ENCODE measurements at places on chromosomes 11 and 22.

GRCh38 chr22:35537232-35537631 lies 3.4 kb upstream of the RASD2 start:
- DNase-seq, result no peak

DNA sequence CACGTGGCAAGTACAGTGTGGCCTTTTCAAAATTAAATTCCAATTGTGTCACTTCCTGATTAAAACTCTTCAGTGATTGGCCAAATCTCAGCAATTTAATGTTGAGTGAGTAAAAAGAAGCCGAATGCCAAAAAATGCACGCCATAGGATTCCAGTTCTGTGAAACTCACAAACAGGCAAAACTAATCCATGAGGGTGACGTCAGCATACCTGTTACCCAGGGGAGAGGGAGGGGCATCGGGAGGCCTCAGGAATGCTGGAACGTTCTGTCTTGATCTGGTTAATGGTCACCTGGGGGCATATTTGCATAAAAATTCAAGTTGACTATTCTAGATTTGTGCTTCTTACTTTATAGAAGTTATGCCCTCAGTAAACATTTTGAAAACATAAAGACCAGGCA lies 39.9 kb upstream of the RAB1B start:
- no peak for DNase-seq

GRCh38 chr22:38718414-38718813 lies 12.7 kb downstream of the GTPBP1 start:
- peak; percentile 74 for DNase-seq

- no peak for DNase-seq
These were observed 7.4 kb upstream of the PIM3 start for GRCh38 chr22:49953027-49953679.

GRCh38 chr11:120112174-120112796 lies 25.6 kb downstream of the TRIM29 start:
- DNase-seq, result no peak

GRCh38 chr11:82004537-82005213 lies 729.0 kb downstream of the FAM181B start:
- DNase-seq, result no peak

GRCh38 chr22:37804881-37805809 lies 2.6 kb upstream of the GCAT start:
- DNase-seq, result peak; percentile 74

DNA sequence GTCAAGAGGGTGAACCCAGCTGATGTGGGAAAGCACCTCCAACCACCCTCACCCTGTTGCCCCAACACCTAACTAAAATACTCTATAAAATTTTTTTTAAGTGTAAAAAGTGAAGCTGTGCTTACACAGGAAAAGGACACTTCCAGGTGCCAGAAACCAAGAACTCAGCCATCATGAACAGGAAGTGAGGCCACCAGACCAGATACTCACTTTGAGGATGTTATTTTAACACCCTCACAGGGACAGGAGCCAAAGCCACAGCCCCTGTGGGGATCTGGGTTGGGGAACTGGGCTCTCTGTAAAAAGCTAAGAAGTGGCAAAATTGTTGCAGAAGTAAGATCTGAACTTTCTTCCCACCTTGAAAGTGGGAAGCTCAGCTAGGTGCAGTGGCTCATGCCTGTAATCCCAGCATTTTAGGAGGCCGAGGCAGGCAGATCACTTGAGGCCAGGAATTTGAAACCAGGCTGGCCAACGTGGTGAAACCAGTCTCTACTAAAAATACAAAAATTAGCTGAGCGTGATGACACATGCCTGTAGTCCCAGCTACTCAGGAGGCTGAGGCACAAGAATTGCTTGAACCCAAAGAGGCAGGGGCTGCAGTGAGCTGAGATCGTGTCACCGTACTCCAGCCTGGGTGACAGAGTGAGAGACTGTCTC lies 3.8 kb downstream of the RSPH14 start:
- no peak for DNase-seq

DNA sequence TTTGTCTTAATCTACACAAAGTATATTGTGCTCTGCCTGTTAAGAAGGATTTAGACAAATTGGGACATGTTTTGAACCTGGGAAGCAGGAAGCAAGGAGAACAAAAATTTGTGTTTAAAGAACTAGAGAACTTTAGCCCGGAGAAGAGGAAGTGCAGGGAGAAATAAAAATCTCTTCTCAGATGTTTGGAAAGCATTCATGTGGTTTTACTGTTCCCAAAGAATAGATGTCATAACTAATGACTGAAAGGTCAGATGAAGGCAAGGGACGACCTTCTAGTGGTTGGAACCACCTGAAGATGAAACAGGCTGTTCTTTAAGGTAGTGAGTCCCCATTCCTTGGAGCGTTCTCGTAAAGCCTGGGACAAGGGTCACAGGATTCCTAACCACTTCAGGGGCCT lies 38.3 kb downstream of the IRAG1 start:
- DNase-seq, result no peak

GRCh38 chr22:29951791-29952413 lies 68.9 kb downstream of the MTMR3 start:
- no peak for DNase-seq

DNA sequence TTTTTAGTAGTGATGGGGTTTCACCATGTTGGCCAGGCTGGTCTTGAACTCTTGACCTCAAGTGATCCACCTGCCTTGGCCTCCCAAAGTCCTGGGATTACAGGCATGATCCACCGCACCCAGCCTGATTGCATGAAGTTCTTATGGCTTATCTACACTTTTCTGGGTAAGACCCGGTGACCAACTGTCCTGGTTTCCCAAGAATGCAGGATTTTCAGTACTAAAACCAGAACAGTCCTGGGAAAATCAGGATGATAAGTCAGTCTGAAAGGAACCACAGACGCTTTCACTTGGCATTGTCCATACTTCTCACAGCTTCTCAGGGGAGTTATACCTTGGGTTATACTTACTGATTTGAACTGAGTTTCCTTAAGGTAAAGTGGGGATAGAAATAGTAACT lies 1.4 kb upstream of the BPIFC start:
- DNase-seq, result no peak

DNA sequence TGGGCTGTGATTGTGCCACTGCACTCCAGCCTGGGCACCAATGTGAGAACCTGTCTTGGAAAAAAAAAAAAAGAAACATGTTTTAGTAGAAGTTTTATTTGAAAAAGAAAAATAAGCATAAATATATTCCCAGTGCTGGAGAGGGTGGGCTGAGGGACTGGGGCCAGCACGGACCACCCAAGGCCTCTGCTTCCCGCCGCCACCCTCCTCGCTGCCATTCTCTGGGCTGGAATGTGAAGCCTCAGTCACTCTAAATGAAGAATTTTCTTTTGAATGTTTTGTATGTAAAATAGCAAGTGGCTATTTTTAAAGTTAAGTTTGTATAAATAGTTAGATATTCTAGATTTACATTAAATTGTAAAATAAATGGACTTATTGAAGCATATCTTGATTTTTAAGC lies 5.1 kb upstream of the TRMU start:
- no peak for DNase-seq

GRCh38 chr11:77125191-77125590 lies 2.9 kb upstream of the MYO7A start:
- no peak for DNase-seq

DNA sequence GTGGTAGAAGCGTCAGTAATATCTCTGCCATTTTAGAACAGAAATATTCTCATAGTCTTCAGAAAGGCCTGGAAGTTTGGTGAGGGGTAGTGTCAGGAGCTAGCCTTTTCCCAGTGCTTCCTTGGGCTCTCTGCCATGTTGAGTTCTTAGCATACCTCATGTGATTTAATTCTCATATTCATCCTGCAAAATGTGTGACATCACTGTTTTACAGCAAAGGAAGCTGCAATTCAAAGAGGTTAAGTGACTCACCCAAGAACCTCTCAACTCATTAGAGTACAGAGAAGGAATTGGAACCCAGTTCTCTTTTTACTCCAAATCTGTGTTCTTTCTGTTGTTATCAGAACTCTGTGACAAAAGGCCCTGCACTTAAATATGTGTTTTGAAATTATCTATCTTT lies 72.1 kb downstream of the RNF169 start:
- peak; percentile 78 for DNase-seq

- no peak for DNase-seq
These were observed 17.2 kb downstream of the SCGB1A1 start for GRCh38 chr11:62435846-62436660.

DNA sequence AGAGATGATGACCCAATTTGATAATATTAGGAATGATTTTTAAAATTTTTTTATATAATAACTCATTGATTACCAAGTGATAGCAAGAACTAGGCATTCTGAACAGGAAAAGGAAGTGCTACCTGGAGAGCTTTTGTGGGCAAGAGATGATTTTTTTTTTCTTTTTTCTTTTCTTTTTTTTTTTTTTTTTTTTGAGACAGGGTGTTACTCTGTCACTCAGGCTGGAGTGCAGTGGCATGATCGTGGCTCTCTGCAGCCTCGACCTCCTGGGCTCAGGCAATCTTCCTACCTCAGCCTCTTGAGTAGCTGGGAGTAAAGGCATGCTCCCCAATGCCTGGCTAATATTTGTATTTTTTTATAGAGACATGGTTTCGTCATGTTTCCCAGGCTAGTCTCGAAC lies 40.4 kb downstream of the TNRC6B start:
- DNase-seq, result no peak

DNA sequence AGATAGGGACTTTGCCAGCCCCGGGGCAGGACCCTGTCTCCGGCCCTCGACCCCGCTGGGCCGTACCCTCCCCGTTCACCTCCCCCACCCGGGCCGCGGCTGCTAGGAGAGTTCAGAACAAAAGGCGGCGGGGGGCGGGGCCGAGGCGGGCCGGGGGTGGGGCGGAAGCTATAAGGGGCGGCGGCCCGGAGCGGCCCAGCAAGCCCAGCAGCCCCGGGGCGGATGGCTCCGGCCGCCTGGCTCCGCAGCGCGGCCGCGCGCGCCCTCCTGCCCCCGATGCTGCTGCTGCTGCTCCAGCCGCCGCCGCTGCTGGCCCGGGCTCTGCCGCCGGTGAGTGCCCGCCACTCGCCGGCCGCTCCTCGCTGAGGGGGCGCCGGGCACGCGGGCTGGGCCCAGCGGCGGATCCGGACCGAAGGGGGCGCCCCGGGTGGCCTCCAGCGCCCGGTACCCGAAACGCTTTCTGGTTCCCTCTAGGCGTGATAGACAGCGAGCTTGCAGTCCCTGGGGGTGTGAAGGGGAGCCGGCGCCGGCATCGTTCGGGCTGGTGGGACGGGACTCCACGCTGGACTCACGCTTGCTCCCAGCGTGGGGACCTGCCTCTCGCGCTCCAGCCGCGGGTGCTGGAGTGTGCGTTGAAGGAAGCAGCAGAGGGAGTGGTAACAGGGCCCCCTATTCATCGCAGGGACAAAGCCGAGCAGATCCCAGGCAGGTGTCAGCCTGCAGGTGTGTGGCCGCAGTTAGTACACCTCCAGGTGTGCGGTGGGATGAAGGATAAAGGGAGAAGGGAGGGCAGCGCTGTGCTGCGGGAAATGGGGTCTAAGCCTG lies at the start of gene MMP11:
MMP11 (plus strand) TSS at position 201 of the 825 bp plus-strand sequence; CDS start at position 223, 22 bp downstream.
- no peak for DNase-seq

- DNase-seq, result no peak
These were observed 60.4 kb upstream of the PAX6 start for GRCh38 chr11:31871310-31872075.

DNA sequence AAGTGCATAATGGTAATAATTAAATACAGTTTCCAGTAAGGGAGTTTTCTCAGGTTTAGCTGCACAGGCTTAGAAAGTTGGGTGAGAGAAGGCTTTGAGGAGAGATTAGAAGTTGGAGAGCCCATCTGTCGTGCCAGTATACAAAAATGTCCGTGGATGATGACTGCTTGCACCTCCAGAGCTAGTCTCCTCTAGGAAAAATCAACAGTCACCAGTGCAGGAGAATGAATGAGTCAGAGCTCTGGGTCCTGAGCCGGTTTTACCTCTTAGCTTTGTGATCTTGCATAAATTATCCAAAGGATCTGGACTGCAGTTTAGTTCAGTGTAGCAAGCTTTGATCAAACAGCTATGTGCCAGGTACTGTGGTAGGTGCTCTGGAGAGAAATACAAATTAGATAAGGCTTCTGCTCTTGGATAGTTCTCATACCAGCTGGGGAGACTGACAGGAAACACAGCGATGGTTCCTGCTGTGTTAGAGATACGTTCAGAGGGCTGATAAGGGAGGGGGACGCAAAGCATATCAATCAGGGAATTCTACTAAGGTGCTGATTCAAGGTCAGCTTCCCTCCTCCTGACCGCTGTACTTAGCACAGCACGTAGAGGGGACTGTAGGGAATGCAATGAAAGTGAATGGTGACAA lies 125.9 kb downstream of the TEAD1 start:
- DNase-seq, result peak; percentile 54

All from kidney capillary endothelial cell (primary cell).